ENCODE measurements at places on chromosomes 2 and 18.

DNA sequence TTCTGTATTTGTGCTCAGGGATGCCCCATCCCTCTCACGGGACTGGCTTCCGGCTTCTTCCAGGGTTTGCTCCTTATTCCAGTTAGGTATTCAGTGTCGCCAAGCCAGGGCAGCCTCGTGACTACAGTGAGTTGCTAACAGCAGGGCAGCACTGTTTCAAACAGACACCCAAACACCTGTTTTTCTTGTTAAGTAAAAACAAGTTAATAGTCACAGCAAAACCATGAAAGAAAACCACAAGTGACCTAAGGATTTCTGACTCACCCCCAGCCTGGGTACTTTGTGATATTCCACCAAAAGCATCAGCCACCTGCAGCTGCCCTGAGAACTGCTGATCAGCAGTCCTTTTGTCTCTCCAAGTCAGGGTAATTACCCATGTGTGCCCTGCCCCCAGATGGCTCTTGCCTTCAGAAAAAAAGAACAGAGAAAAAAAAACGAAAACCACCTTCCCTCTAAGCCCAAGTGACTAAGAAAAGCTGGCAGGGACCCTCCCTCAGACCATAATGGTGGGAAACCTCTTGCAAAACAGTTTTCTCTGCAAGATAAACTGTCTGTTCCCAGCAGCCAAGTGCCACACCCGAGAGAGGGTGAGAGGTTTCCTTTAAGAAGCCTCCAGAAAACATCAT is 178.2 kb downstream of the ANAPC1 start:
- DNase-seq, result peak; percentile 39

GRCh38 chr18:58896268-58896667 is 31.6 kb downstream of the ZNF532 start:
- DNase-seq, result no peak

DNA sequence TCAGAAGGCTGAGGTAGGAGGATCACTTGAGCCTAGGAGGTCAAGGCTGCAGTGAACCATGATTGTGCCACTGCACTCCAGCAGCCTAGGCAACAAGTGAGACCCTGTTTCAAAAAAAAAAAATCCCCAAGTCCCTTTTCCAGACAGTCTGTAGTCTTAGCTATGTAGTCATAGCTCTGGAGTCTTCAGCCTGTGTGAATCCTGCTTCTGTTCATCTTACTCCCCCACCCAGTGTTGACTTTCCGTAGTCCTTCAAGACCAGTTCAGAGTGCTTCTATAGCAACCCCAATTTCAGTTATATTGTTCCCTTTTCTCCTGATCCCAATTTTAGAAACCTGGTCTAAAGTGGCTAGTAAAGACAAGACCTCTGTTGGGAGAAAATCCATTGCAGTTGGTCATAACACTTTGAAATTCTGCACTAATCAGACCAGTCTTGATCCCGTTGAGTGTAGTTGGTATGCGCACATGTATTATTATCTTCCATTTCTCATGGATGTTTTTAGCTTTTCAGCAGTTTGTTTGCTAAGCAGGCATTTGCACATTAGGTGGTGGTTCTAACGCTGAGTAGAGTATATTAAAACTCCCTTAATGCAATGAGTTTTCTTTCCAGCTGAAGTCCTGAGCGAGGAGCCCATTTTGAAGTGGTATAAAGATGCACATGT is 9.0 kb downstream of the BZW1 start:
- no peak for DNase-seq

DNA sequence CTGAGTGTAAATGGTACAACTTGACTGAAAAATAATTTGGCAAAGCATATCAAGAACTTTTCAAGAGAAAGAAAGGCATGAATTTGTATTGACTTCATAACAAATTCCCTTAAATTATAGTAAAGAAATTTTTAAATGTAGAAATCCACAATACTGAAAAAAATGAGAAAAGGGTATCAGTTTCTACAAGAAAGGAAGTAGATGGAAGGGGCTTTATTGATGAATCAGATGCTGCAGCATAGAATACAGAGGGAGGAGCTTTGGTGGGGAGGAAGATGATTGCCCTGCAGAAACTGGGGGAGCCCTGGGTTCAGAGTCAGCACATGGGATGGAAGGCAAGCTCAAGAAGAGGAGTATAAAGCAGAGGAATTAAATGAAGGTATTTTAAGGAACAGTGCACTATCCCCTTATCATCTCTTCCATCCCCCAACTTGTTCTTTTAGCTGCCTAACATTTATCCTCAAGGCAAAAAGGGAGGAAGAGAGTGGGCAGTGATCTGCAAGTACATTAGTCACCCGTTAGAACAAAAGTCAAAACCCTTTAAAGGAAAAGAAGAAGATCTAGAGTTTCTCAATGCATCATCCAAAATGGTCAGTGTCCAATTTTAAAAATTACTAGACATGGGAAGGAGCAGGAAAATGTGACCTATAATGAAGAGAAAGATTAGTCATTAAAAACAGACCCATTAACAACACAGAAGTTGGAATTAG is 77.7 kb downstream of the KCTD18 start:
- no peak for DNase-seq

DNA sequence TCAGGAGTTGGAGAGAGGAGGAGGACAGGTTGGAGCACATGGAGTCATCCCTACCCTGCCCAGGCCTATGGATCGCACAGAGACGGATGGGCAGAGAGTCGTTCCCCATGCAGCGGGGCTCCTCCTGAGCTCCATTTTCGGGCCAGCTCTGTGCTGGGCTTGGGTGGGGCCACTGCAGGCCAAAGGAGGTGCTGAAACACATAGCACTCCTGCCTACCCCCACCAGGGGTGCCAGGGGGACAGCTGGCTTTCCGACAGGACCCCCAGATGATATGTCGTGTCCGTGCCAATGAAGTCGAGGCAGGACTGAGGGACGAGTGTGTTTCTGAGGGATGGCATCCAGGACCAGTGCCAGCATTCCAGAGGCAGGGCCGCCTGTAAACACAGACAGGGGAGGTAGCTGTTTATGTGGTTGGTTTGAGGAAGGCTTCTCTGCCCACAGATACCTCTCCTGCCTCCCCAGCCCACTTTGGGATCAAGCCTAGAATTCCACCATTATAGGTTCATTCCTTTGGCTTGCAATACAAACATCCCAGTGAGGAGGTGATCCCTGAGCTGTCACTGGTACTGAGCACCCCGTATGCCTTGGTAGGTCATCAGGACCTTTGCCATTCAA is 116.6 kb downstream of the GLI2 start:
- DNase-seq, result no peak

- DNase-seq, result no peak
Measured at GRCh38 chr2:49686291-49686690, 532.0 kb upstream of the FSHR start.

- DNase-seq, result no peak
Measured at GRCh38 chr18:54396760-54397159, 39.1 kb downstream of the C18orf54 start.

GRCh38 chr18:37508207-37508606 is 57.4 kb downstream of the CELF4 start:
- DNase-seq, result no peak

- no peak for DNase-seq
Measured at GRCh38 chr2:7333960-7334493, 416.8 kb downstream of the RNF144A start.

- DNase-seq, result peak; percentile 71
Measured at GRCh38 chr2:226782092-226782713, 17.4 kb downstream of the IRS1 start.

DNA sequence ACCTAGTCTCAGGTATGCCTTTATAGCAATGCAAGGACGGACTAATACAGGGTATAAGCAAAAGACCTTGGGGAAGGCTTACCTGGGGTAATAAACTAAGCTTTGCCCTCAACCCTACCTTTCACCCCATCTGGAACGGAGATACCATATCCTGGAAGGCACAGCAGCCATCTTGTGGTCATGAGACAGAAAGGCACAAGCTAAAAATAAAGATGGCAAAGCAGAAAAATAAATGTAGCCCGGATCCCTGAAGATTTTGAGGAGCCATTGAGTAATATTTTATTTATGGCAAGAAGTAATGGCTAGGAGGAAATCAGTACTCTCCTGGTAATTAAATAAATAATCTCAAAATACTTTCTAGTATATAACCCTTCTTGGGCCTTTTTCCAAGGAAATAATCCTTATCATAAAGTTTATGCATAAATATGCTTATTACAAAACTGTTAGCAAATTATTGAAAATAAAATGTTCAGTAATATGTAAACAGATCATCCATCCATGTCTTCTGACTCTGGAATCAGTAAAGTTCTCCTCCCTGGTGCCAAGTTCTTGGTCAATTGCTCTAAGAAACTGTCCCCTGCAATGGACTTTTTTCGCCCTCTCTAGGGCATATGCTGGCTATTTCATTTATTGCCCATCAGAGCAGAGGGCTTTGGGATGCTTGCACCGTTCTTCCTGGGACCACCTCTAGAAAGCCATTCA is 198.7 kb downstream of the SPP2 start:
- DNase-seq, result no peak

- no peak for DNase-seq
Measured at GRCh38 chr2:181662287-181662686, 5.4 kb upstream of the CERKL start.

GRCh38 chr2:35204881-35205280 is 1150.7 kb upstream of the CRIM1 start:
- no peak for DNase-seq

DNA sequence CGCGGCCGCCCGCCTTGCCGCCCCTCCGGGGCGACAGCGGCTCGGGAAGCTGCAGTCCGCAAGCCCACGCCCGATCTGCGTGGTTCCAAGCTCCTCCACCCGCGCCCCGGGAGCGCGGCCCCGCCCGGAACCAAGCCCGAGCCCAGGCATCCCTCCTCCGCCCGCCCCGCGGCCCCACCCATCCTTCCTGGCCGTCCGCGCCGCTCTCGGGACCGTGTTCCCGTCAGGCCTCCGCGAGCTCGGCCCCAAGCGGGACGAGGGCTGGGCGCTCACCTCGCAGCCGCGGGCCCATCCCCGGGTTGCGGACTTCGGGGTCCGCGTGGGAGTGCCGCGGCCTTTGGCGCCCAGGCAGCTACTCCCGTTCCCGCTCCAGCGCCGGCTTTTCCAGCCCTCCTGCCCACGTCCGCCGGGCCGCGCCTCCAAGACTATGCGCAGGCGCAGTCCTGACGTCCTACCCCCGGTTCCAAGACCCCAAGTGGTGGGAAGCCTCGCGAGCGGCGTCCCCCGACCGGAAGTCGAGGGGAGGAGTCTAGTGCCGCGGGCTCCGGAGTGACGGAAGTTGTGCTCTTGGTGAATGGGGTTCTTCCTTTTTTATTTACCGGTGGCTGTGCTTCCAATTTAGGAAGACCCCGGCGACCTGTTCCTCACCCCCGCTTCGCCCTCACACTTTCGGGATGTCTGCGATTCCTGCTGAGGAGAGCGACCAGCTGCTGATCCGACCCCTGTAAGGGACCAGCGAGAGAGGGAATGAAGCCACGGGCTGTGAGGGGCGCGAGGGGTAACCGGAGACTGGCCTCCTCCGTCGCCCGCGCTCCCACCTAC is at the start of the genes CPSF3 and ITGB1BP1:
Gene CPSF3 (plus strand): TSS at position 555 of the 822 bp plus-strand sequence. CDS start 120 bp downstream, at position 675.
Gene ITGB1BP1 (minus strand): TSS at position 429 of the 822 bp plus-strand sequence. CDS start 4,831 bp downstream, outside the sequence.
- DNase-seq, result peak; percentile 95

DNA sequence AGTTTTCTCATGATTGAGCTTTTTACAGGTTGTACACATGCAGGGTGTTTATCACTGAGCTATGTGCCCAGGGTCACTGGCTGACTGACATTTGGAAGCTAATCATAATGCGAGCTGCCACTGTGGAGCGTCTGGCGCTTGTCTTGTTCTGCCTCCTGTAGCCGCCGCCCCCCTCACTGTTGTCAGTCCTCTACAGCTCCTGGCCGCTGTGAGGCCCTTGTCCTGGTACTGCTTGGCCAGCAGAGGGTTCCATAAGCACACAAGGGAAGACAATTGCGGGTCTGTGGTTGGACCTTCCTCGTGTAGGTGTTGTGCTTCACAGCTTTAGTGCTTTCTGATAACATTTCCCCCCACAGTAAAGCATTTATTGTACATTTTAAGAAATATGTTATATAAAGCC is 105.6 kb upstream of the LDLRAD4 start:
- DNase-seq, result peak; percentile 30

DNA sequence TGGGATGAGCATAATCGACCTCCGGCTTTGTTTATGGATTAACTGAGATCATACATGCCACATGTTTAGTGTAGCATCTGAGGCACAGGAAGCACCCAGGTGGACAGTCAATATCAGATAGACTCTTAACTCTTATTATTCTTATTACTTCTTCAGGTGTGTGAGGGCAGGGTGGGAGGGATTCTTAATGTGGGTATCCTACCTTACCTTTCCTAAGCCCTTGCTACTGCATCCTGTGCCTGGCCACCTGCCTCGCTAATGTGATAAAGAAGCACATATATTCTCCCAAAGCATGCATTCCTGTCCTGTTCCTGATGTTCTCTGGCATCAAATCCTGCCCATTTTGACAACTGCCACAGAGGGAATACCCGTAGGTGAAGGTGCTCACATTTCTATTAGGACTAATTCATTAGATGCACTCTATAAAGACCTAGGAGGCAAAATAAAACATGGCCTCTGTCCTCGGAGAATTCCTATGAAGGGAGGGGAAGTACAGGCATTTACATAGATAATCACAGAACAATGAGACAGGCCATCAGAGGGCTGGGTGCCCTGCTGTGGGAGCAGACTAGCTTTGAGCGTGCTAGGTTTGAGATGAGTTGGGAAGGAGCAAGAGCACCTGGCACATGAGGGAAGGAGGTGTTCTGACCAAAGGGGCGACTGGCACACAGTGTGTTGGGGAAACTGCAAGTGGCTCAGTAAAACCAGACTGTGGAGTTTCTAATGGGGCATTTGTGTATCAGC is 19.5 kb upstream of the CELF4 start:
- DNase-seq, result no peak

DNA sequence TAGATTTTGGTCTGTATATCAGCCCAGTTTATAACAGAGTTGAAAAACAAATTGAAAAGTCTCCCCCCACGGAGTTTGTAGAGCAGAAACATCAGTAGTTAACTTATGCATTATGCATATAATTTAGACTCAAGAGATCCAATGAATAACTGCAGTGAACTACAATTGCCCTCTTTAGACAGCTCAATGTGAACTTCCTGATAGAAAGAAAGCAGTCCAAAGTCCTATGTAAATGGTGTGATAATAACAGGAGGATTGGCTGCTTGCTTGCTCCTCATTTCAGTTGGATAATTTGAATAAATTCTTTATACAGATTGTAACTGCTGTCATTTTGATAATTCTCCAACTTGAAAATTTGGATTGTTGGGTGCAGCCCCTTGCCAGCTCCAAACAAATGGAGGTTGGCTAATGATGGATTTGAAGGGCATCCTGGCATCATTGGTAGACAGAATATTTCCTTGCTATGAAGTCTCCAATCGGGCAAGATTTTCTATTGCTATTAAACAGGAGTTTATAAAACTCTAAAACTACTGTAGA is 297.1 kb downstream of the ASXL3 start:
- no peak for DNase-seq

DNA sequence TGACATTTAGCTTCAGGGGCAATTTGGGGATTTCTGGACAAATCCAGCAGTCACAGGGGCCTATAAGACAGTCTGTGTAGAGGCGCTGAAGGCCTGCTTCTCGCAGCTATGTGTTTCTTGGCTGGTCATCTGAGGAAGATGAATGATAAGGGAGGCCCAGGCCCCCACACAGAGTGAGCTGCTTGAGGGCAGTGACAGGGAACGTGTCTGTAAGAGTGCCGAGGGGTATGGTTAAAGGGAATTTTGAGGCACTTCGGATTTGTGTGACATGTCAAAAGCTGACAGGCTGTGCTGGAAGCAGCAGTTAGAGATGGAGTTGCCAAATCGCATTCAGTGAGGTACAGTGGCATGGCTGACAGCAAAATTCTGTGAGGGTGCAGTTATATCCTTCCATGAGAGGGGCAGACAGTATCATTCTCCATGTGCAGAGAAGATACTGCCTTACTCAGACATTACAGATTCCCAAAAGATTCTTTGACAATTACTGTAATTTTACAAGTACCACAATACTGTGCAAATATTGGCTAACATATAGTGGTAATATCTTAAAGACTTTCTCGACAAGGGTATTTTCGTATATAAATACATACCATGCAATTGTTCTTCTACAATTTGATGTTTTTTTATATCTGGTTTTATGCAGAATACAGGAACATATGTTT is 74.0 kb downstream of the CERS6 start:
- DNase-seq, result no peak

All from fibroblast of the conjunctiva (primary cell).